Ureter (tissue), 1 donor: ENCODE measurements at places on chromosomes 6 and 20. TPM values are rescaled to one million over a fixed set of nuclear protein-coding genes. Genes with fewer than 3 reads are reported as not detected.
A peak's percentile ranks its signal among the peaks of the same experiment; 100 is the strongest.

Gene ANKRD6
- total RNA-seq, result 34.3 TPM

Gene TBX18
- 84.1 TPM for total RNA-seq

Gene FLRT3
- 77.7 TPM for total RNA-seq

DNA sequence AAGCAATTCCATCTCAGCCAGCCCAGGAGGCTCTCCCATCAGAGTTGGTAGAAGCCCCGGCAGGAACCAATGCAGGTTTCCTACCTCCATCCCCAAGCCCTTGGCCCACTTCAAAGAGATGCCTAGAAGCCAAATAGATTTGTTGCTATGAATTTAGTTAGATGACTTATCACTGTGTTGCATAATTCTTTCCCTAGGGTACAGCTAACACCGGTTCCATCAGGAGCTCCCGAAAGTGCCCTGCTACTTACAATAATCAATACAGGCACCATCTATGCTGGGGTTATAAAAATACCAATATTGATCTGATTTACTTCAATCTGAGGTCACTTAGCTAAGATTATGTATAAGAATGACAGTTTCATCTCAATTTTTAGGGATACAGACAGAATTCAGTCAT, 113.0 kb downstream of the MAP7 start:
- DNase-seq, result no peak

Gene PPP1R16B
- total RNA-seq, result 10.4 TPM

Gene SPATA25
- 8.6 TPM for total RNA-seq

- DNase-seq, result no peak
Observed at GRCh38 chr6:14787677-14788076, 458.2 kb upstream of the JARID2 start.

Gene TAAR9
- not detected for total RNA-seq

Gene GTSF1L
- not detected for total RNA-seq

GRCh38 chr20:23144856-23145255, 58.7 kb upstream of the CD93 start:
- no peak for DNase-seq

- no peak for DNase-seq
Observed at GRCh38 chr20:33675136-33675959, 1.1 kb upstream of the NECAB3 start.

Gene OPRM1
- not detected for total RNA-seq

DNA sequence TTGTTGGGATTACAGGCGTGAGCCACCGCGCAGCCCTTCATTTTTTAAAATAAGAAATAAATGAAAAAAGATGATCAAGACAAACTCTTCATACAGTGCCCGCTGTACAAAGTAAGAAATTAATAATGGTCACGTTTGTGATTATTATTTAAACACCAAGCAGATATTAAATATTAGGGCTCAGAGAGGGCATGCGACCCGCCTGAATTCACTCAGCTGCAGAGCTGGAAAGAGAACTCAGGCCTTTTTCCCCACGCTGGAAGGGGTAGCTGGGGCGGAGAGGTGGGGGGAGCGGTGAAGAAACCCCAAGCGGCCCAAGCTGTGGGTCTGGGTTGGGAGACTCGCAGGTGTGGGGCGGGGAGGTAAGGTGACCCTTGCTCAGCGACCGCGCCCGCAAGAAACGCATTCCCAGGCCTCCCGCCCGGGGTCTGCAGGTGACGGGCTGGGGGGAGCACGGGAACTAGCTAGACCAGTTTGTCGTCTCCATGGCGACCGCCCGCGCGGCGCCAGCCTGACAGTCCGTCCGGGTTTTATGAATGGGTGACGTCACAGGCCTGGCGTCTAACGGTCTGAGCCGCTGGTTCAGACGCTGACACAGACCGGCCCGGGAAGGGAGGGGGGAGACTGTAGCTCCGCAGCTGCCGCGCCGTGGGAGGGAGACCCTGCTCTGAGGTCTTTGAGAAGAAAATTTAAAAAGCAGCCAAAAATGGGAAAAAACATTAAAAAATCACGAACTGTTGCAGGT, 1.1 kb upstream of the ID1 start:
- peak; percentile 98 for DNase-seq

DNA sequence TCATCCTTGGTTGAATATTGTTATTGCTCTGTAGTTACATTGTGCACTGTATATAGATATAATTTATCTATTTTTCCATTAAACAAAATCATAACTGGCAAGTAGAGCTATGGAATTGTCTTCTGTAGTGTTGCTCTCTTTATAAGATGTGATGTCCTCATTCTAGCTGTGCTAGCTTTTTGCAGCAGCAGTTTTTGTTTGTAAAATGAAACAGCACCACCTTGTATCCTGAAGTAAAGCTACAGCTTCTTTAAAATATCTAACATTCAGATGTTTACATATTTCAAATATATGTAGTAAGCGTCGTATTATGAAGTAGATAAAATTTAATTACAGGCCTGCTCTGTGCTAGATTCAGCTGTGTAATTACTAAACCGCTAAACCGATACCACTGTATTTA, 328.8 kb upstream of the MANEA start:
- no peak for DNase-seq

DNA sequence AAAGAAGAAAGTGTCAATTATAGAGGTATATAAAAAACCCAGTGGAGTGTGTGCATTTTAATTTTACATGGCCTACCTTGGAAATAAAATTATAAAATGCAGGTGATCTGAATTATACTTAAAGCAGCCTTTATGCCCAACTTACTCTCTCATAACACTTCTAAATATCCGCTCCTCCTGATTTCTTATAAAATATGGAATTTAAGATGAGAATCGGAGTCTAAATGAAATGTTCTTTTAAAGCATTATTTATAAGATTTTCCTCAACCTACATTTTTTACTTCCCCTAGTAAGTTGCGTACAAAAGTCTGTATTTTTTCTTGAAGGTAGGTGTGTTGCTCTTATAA, 3.5 kb downstream of the CITED2 start:
- DNase-seq, result no peak

DNA sequence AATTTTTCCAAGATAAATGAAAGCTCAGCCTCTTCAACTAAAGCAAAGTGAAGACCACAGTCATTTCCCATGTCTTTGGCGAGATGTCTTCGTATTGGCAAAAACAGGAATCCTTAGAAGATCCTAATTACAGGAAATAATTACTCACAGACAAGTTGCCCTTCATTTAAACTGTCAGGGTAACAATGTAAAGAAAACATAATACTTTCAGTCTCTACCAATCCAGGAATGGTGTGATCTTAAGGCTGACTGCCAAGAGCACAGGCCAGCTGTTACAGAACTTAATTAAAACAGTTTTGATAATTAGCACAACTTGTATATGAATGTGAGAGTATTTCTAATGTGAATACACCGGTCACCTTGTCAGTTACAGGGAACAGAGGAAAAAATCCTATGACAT, 292.2 kb downstream of the PACRG start:
- DNase-seq, result no peak

Gene TSBP1
- total RNA-seq, result not detected

DNA sequence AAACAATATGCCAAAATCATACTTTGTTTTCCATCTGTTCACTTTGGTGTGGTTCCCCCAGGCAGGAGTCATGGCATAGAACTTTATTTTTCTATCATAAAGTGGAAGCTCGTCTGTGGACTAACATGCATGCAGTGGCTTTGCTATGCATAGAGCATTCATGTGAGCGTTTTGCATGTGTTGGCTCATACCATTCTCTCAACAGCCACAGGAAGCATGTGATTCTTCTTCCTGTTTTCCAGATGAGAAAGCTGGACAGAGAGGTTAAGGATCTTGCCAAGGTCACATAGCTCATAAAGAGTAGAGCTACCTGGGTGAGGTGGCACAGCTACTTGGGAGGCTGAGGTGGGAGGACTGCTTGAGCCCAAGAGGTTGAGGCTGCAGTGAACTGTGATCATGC, 123.4 kb upstream of the HDGFL1 start:
- no peak for DNase-seq

- no peak for DNase-seq
Observed at GRCh38 chr6:115271434-115271833, 789.3 kb downstream of the FRK start.
